ENCODE measurements at places on chromosomes 6 and 20.

- H3K4me1 ChIP-seq, result no peaks in the 10 kb centered on the region
- DNase-seq, result peak; percentile 18
- H3K27me3 ChIP-seq, result no peaks in the 10 kb centered on the region
- H3K4me3 ChIP-seq, result no peak overlapping the region
- no peak overlapping the region for H3K27ac ChIP-seq
- H3K36me3 ChIP-seq, result no peaks in the 10 kb centered on the region
Measured at GRCh38 chr6:159871906-159872305, 18.9 kb upstream of the MAS1 start.

DNA sequence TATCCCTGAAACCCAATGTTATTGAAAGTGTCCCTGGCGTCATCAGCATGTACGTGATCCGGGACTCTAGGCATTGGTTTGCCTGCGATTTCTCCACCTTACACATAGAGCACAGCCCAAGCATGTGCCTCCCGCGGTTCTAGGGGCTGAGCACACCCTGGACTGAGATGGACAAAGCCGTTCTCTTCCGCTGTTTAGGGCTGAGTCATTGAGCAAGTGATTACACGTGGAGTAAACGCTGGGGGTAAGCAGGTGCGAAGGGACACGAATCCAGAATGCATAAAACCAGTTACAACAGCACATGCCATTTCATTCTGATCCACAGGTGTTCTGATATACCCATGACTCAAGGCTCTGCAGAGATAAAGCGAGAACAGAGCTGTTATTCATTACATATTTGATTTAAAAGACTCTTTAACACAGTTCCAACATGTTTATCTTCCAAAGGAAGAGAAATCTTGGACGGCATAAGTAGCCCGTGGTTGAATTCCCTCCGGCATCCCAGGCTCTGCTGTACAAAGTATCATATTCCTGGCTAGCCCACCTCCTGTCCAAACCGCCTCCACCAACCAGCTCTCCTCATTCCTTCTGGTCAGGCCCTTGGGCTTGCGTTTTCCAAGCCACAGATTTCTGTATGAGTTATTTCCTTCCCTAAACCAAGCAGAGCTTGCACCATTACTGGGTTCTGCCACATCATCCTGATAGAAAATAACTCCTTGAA, 36.1 kb upstream of the THBS2 start:
- H3K27me3 ChIP-seq, result no peaks in the 10 kb centered on the region
- no peaks in the 10 kb centered on the region for H3K36me3 ChIP-seq
- no peak for DNase-seq
- no peak overlapping the region for H3K4me3 ChIP-seq

- no peaks in the 10 kb centered on the region for H3K27me3 ChIP-seq
- H3K27ac ChIP-seq, result peak overlapping the region; percentile 30
- H3K4me1 ChIP-seq, result peaks cover 3% of the 10 kb centered on the region
- peaks cover 9% of the 10 kb centered on the region for H3K36me3 ChIP-seq
Measured at GRCh38 chr6:33696548-33697518, 14.7 kb downstream of the UQCC2 start.

GRCh38 chr20:610130-611046, at the start of gene TCF15:
TSS of gene TCF15 (minus strand) at chr20:610309. CDS start at chr20:610237, 72 bp downstream.
- no peak within 1 kb of the TSS for H3K27ac ChIP-seq
- H3K27me3 ChIP-seq, result peaks cover 2% of the 10 kb centered on the region
- peak within 1 kb of the TSS; percentile 23 for H3K4me3 ChIP-seq
- no peaks in the 10 kb centered on the region for H3K36me3 ChIP-seq
- peak; percentile 78 for DNase-seq
- H3K4me1 ChIP-seq, result no peaks in the 10 kb centered on the region

DNA sequence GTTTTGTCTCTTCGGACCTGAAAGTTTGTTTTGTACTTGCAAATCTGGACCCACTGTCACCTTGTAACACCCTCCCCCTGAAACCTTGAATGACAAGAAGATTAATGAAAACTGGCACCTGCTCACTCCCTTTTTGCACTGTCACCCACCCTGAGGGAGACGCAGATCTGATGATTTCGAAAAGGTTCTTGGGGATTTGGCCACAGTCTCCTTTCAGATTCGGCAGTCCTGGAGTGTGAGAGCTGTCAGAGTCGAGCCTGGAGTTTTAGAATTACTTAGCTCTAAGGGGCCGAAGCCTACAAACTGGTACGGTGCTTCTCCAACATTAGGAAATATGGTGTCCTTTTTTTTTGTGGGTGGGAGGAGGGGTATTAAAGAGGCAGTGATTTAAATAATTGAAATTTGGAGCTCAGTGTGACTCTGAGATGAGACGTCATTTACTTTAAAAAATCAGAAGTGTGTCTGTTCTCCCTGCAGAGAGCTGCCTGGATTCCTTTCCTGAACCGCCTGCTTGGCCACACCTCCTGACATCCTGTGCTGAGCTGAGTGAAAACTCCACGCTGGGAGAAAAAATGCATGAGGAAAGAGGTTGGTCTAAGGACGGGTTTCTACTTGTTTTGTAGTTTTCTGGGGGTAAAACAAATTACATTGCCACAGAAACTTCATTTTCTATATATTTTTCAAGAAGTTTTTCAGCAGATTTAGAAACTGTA, 447.0 kb upstream of the CDH4 start:
- H3K27me3 ChIP-seq, result no peaks in the 10 kb centered on the region
- DNase-seq, result peak; percentile 42
- H3K36me3 ChIP-seq, result no peaks in the 10 kb centered on the region
- peak overlapping the region; percentile 45 for H3K27ac ChIP-seq
- H3K4me1 ChIP-seq, result no peaks in the 10 kb centered on the region
- H3K4me3 ChIP-seq, result no peak overlapping the region

DNA sequence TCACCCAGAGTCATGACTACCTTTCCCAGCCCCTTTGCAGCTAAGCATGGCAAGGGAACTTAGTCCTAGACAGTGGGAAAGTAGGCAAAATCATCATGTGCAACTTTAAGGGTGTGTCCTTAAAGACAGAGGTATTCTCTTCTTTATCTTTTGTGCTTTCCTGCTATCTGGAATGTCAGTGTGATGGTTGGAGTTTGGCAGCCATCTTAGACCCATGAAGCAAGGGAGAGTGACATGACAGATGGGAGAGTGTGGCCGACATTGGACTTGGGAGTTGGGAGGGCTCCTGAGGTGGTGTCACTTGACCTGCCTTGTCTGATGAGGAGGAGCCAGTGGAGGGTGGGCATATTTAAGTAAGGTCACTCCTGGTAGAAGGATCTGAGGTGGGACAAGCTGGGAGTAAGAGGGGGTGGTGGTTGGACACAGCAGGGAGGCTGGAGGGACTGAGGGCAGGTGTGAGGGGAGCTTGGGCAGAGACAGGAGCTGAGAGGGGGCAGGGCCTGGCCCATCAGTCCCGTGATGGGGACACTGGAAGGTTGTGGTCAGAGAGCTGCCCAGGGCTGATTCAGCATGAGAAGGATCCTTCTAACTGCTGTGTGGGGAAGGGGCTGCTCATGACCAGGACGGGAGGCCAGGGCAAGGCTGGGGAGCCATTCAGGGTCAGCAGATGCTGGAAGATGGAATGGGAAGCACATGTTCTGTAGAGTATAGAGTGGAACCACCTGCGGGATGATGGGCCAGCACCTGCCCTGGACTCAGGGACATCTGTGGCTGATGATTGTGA, 29.5 kb upstream of the SULF2 start:
- H3K27me3 ChIP-seq, result no peaks in the 10 kb centered on the region
- no peak overlapping the region for H3K27ac ChIP-seq
- no peak for DNase-seq
- H3K36me3 ChIP-seq, result no peaks in the 10 kb centered on the region
- H3K4me1 ChIP-seq, result no peaks in the 10 kb centered on the region

DNA sequence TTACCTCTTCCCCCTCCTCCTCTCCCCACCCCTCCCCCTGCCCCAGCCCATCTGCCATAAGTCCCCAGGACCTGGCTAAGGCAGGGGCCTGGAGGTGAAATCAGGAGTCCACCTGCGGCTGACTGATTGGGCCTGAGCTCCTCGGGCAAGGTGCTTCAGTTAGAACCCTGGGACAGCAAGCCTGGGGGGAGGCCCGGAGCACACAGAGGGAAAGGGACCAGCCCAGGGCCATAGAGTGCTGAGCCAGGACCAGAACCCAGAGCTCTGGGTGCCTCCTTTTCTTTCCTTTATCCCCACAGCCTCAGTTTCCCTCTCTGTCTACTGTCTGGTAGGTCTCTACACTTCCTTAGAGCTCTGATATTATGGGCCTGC, 35.7 kb upstream of the VEGFA start:
- H3K4me3 ChIP-seq, result no peak overlapping the region
- DNase-seq, result no peak
- H3K36me3 ChIP-seq, result no peaks in the 10 kb centered on the region
- no peaks in the 10 kb centered on the region for H3K4me1 ChIP-seq

DNA sequence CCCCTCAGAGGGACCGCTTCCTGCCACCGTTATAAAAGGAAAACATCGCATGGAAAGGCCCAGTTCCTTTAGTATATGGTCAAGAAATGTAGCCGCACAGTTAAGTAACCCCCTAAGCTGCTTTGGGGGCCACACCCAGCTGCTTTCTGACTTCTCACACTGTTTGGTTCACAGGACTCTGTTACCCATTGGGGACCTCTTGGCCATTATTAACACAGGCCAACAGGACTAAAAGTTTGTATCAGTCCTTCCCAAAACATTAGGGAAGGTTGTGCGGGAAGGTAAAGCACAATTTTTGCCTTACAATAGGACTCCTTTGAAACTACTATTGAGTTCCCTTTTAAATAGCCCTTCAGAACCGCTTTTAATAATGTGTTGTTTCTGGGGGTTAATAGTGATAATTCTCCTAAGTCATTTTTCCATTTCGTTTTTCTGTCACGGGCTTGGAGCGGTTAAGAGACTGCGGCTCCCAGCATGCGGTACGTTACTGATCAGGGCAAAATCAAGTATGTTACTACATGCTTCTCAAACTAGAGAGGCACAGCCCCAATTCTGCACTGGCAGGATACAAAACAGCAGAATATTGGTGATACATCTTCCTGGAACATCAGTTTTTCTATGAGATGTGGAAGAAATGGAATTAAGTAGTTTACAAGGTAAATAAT, 668 bp upstream of the RPP40 start:
- no peaks in the 10 kb centered on the region for H3K27me3 ChIP-seq
- H3K36me3 ChIP-seq, result no peaks in the 10 kb centered on the region
- H3K4me3 ChIP-seq, result peak overlapping the region; percentile 66
- H3K4me1 ChIP-seq, result no peaks in the 10 kb centered on the region

DNA sequence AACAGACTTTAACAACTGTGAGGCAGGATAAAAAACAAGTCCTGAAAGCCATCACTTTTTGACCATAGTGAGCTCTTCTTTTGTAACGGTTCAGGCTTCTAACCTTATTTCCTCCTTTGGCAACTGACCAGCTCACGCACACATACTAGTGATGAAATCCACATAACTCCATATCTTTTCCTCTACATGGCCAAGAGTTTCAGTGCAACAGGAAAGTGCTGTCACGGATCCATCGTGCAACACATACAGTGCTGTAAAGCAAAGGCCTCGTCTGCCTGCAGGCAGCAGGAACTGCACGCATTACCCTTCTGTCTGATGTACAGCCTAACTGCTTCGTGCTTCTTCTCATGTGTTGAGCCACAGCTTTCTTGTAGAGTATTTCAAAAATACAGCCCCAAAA, 108.5 kb downstream of the EPM2A start:
- H3K27ac ChIP-seq, result no peak overlapping the region
- H3K4me3 ChIP-seq, result no peak overlapping the region
- DNase-seq, result no peak

GRCh38 chr20:36144336-36144735, 10.2 kb upstream of the EPB41L1 start:
- no peak overlapping the region for H3K27ac ChIP-seq
- H3K4me1 ChIP-seq, result no peaks in the 10 kb centered on the region
- DNase-seq, result no peak
- no peak overlapping the region for H3K4me3 ChIP-seq
- no peaks in the 10 kb centered on the region for H3K36me3 ChIP-seq

DNA sequence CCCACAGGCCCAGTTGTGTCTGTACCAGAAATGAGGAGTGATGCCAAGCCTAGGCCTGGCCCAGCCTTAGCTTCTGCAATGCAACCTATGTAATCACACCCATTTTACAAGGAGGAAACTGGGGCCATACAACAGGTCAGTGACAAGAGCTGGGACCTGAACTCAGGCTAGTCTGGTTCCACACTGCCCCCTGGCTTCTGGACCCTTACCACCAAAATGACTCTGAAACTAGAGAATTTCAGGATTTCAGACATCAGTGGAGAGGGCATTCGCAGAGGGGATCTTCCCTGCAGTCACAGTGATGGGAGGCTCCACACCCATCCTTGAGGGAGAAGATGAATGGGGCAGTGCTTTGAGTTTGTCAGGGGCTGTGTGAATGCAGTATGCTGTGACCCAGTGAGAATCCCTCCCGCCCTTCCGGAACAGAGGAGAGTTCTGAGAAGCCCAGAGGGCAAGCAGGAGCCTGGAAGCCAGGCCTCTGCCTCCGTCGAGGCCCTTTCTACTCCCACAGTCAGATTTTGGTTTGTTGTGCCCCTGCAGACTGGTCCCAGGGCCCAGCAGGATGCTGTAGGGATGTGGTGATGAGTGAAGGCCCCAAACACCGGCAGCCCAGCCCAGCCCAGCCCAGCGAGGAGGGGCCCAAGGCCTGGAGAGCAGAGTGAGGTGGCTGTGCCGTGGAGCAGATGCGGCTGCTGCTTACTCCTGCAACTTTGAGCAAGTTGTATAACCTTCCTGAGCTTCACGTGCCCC, 48.1 kb upstream of the MYL9 start:
- H3K4me3 ChIP-seq, result no peak overlapping the region
- DNase-seq, result peak; percentile 68
- H3K27ac ChIP-seq, result no peak overlapping the region

DNA sequence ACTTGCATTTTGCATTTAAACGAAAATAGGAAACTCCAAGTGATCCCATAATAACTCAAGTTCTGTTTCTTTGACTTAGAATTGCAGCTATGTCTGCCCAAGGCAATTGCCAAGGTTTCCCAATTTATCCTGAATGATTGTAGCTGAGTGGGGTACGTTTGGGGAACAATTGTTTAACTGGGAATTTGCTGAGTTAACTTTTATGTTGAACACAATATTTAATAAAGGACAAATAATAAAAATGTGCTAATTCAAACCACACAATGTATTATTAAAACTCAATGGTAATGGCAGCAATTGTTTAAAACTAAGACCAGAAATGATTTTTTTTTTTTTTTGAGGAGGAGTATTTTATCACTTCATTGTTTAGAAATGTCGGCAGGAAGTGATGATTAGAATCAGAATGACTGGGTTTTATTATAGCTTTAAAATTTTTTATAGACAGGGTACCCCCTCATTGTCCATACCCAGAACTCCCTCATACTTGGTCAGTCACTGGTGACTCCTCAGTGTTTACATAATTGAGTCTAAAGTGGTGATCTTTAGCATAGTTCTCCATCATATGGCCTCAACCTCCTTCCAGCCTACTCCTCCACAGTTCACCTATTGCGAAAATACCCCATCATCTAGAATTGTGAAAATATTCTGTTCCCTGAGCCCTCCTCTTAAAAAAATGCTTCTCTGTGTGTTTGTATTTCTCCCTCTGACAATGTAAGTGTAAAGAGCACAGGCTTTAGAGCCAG, 389.2 kb upstream of the CITED2 start:
- no peak for DNase-seq
- H3K36me3 ChIP-seq, result no peaks in the 10 kb centered on the region
- H3K27me3 ChIP-seq, result no peaks in the 10 kb centered on the region
- no peak overlapping the region for H3K4me3 ChIP-seq
- H3K4me1 ChIP-seq, result no peaks in the 10 kb centered on the region
- no peak overlapping the region for H3K27ac ChIP-seq
